ENCODE measurements at places on chromosomes 5 and 9.

DNA sequence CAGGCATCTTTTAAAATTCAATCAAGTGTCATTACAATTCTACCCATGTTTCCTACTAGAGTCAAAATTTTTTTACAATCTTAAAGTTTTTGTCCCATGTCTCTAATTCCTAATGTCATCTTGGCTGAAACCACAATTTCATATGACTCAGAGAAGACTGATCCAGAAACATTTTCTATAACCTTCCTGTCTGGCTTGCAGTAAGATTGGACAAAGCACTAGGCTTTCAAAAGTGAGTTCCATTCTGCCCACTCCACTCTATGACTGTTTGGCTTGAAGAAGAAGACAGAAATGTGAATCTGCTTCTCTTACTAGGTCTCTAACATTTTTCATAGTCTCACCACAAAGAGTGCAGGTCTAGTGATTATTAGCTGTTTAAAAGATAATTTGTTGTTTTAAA lies 88.8 kb downstream of the NR3C1 start:
- DNase-seq: no peak

- DNase-seq: no peak
Observed at GRCh38 chr9:125822902-125823301, 75.7 kb downstream of the PBX3 start.

GRCh38 chr9:111399772-111400563 lies 69.9 kb upstream of the OR2K2 start:
- DNase-seq: no peak

- DNase-seq: no peak
Observed at GRCh38 chr9:84932915-84933527, 263.5 kb downstream of the NTRK2 start.

DNA sequence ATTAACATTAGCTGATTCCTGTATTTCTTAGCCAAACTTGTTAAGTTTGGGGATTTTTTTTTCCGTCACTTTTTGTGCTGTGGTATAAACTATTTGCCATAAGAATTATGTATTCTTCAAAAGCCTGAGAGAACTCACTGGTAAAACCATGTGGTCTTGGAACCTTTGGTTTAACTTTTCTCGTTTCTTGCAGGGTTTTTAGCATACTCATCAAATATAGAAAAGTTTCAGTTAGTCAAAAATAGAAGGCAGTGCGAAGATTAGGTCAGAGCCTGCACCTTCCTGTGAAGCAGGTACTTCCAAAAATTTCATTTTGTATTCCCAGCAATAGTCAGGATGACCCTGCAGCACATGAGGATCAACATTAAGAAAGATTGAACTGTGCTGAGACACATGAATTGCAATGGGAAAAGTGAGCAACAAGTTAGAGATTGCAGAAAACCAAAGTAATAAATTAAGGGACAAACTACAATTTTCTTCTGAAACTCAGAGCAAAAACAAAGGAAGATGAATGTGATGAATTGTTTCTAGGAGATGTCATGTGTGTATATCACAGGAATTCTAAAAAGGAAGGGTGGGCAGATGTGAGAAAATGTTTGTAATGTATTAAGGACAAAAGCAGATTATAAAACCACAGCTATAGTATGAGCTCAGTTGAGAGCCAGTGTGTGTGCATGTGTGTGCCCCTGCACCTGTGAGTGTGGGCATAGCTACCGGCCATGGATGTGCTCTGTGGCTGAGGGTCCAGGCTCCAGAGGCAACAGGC lies 102.2 kb downstream of the ANGPTL2 start:
- DNase-seq: no peak
